Bone marrow (tissue), 2 donors: ENCODE measurements at places on chromosomes 7 and 10.

DNA sequence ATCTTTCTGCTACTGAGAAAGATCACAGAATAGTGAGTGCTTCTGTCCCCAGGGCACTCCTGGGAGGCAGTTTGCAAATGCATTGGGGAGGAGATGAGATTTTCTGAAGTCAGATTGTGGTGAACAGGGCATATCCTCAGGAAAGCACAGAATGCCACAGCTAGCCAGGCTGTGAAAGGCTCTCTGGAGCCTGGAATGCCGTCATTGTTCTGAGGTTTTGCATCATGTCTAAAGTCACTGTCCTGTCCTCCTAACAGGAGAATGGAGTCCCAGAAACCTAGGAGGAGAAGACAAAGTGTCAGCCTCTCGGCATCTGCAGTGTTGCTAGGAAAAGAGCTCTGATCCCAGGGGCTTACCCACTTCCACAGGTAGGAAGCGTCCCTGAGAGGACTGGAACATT, 69.2 kb upstream of the IGFBP3 start:
- no peak for DNase-seq

GRCh38 chr10:133445268-133445732, 8.4 kb upstream of the SCART1 start:
- no peak for DNase-seq

DNA sequence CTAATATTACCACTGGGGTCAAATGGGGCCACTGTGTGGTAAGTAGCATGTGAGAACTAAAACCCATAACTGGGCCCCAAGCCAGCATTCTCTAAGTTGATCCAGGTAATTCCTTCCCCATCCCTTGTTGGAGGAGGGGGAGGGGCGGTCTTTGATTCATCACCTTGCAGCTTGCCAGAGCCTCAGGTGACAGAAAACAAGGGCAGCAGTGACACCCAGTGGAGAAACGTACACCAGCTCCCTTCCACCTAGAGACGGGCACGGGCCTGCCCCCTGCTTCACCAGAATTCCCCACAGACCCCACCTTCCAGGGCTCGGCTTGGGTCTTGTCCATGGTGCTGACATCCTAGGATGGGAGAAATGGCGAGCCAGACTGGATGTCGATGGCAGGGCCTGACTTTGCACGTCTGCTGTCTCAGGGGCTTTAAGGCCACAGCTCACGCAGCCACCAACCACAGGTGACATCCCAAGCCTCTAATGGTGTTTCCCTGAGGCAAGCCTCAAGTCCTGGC, 102.0 kb downstream of the STRA8 start:
- no peak for DNase-seq

- DNase-seq: no peak
Observed at GRCh38 chr10:2026936-2027335, 289.6 kb upstream of the ADARB2 start.
